Cerebellar nuclear complex (tissue), 1 donor: ENCODE measurements at places on chromosomes 6 and 20.

GRCh38 chr6:118223316-118223715 is 316.3 kb downstream of the SLC35F1 start:
- DNase-seq, result no peak

DNA sequence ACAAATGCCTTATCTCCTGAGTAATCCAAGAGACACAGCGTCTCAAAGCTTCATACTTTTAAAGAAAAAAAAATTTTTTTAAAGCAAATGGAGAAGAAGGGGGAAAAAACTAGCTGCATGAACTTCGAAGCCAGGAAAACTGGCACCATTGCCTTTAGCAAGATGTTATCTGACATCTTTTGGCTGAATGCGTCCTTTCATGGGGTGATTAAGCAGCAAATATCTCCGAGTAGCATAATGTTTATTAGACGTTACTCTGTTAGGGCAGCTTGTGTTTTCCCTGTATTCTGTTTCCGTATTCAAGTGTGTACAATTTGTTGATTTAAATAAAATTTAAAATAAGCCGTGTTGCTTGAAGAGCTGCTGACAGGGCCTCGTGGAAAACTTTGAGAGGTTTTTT is 76.5 kb upstream of the TSHZ2 start:
- DNase-seq, result no peak

GRCh38 chr6:133393891-133394290 is 152.7 kb downstream of the EYA4 start:
- no peak for DNase-seq

DNA sequence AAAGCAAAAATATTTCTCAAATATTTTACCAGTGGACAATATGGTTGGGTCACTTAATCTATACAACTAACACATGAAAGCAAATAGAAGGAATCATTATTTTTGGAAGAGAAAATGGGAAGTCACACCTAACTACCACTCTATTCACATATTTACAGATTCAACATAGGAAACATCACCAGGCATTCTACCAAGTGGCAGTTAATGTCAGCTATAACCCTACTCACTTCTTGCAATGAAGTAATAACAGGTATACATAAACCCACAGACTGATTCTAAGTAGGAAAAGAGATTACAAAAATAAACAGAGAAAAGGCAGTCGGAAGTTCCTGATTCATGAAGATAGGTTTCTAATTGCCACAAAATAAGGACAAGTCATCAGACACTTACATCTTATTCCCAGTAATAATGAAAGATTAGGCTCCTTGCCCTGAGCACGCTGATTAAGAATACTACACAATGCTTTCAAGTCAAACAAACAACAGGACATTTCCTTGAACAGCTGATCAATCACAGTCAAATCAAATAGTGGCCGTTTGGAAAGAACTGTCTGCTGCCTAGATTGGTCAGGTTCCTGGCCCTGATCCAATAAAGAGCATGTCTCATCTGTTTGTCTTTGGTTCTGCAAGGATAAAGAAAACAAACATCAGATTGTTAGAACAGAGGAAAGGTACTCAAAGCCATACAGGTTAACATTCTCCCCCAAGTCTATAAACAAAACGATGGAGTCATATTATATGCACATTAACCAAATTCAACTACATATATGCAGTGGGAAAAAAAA is 79.2 kb upstream of the PLN start:
- no peak for DNase-seq

DNA sequence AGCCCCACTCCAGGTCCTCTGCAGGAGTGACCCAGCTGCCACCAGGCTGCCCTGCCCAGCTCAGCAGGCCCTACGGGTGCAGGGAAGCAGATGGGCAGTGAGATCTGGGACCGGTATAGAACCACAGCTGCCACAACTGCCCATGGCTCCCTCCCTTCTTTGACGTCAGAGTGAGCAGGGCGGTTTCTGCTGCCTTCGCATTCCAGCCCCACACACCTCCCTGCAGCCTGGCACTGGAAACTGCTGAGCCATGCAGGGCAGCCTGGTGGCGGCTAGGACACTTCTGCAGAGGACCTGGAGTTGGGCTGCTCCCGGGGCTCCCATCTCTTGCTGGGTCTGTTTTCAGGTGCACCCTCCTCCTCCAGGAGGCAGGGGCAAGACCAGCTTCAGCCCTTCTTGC is 101.6 kb upstream of the CD93 start:
- DNase-seq, result no peak

GRCh38 chr6:150410906-150411305 is 42.1 kb downstream of the IYD start:
- DNase-seq, result no peak

DNA sequence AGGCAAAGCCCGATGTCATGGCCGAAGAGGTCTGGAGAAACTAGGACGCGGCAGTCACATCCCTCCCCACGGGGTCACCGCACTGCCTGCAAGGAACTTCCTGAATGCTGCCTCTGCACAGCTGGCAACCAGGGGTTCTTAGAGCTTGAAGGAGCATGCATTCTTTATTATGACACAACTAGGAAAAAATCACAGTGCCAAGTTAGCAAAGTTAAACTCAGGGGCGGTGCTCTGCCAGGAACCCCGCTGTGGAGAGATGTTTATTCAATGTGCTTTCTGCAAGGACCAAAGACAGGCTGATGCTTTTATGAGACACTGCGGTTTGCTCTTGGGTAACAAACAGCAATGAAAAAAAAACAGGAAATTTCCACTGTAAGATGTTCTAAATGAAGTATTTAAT is 287.3 kb upstream of the FOXQ1 start:
- DNase-seq, result no peak

- no peak for DNase-seq
Measured at GRCh38 chr6:170545405-170545804, 7.7 kb downstream of the PSMB1 start.

GRCh38 chr6:38715016-38715689 is at the start of gene DNAH8:
Gene DNAH8 (plus strand): TSS chr6:38715311. CDS start chr6:38722810, 7,499 bp downstream.
- DNase-seq, result no peak

DNA sequence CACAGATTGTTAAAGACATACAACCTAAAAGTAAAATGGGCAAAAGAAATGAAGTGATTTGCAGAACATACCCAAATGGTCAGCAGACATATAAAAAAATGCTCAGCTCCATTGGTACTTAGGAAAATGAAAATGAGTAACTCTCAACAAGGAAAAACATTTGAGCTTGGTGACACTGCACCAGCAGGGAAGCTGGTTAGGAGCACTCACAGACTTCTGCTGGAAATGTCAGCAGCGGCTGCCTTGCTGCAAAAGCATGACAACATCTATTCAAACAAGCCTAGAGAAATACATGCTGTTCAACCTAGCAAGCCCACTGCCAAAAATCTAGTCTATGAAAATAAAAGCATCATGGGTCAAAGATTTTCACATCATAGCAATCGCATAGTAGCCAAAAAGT is 99.0 kb upstream of the FOXQ1 start:
- no peak for DNase-seq

- DNase-seq, result no peak
Measured at GRCh38 chr6:62284725-62285124, 1.3 kb downstream of the KHDRBS2 start.

- DNase-seq, result no peak
Measured at GRCh38 chr6:98970469-98970868, 22.7 kb upstream of the FBXL4 start.

DNA sequence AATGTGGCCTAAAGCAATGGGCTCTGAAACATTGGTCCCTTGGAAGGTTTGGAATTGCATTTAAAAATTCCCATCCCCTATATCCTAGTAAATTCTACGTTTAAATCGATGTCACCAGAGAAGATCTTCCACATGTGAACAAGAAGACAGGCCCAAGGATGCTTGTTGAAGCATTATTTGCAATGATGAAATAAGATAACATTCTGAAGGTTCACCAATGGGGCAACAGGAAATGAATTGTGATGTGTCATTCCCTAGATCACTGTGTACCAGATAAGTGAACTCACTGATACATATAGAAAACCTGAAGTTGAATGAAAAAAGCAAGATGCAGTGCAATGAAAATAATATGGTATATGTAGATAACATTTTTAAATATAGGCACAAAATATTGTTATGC is 464.3 kb upstream of the BTBD3 start:
- DNase-seq, result no peak

GRCh38 chr6:154058963-154059680 is 20.1 kb downstream of the OPRM1 start:
- DNase-seq, result no peak

GRCh38 chr6:136401749-136402148 is 112.1 kb upstream of the BCLAF1 start:
- DNase-seq, result no peak

- DNase-seq, result no peak
Measured at GRCh38 chr6:84804720-84805119, 40.3 kb upstream of the TBX18 start.

GRCh38 chr6:133743621-133744020 is 145.3 kb upstream of the TCF21 start:
- DNase-seq, result peak; percentile 56

DNA sequence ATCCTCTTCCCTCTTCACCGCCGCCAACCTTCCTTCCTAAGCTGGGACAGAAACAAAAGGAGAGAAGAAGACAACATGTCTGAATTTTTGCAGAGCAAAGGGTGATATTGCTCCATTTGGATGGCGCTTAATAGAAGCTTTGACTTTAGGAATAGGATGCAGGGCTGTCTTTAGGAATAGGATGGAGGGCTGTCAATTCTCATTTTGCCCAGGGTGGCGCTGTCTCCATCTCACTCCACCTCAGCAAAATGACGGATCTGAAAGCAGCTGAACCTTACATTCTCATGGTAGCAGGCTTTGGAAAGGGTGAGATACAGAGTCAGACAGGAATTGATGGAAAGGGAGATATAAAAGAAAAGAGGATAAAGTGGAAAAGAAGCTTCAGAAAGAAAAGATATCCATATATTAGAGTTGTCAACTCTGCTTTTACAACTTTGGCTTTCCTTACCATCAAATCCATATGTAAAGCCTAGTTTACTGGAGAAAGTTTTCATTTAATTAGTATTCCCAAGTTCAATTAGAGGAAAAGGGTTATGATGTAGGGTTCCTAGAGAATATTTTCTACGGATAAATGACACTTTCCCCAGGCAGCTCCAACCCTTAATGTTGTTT is 2.4 kb downstream of the MTCL3 start:
- peak; percentile 70 for DNase-seq

DNA sequence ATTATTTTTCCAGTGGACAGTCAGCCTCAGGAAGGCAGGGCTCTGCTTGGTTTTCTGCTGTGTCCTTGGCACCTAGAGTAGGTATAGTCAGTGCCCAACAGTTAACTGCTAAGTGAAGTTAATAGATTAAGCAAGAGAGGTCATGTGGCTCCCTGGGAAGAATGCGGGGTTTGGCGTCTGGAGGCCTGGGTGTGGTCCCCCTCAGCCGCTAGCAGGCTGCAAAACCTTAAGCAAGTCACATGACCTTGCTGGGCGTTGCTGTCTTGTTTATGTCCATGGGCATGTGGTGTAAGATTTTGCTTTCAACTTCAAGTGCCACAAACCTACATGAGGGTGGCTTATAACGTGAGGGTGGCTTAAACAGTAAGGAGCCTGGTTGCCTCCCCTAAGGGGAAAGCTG is 75.5 kb upstream of the SCP2D1 start:
- no peak for DNase-seq

- DNase-seq, result no peak
Measured at GRCh38 chr20:38217791-38218565, 42.6 kb downstream of the KIAA1755 start.

DNA sequence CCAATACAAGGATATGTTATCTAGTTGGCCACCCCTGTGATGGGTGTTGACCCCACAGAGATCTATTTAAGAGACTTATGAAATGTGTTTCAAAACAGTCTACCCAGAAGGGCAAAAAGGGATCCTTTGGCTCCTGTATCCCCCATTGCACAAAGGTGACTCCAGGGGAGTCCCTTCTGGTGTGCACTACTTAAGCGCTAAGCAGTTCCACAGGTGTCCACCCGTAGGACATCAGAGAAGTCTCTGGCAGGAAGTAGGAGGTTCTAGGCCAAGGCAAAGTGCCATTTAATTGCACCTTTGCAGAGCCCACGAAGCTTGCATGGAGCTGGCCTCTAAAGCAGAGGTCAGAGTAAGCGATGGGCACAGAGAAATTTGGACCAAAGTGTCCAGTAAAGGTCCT is 147.7 kb downstream of the MRPL14 start:
- no peak for DNase-seq

DNA sequence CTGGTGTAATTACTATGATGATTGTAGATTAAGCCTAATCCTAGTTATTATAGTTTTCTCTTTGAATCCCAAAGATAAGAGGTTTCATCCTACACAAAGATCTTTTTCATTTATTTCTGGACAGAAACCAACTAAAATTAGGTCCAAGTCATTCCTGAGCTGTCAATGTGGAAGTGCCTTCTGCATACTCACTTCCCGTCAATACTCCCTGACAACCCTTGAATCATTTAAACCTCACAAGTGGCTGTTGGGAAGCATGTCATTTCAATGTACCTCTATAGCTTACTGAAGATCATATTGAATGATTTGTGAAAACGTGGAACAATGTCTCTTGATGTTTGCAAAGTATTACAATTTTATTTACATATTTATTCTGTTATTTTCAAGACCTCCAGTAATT is 274.1 kb downstream of the HACE1 start:
- no peak for DNase-seq

DNA sequence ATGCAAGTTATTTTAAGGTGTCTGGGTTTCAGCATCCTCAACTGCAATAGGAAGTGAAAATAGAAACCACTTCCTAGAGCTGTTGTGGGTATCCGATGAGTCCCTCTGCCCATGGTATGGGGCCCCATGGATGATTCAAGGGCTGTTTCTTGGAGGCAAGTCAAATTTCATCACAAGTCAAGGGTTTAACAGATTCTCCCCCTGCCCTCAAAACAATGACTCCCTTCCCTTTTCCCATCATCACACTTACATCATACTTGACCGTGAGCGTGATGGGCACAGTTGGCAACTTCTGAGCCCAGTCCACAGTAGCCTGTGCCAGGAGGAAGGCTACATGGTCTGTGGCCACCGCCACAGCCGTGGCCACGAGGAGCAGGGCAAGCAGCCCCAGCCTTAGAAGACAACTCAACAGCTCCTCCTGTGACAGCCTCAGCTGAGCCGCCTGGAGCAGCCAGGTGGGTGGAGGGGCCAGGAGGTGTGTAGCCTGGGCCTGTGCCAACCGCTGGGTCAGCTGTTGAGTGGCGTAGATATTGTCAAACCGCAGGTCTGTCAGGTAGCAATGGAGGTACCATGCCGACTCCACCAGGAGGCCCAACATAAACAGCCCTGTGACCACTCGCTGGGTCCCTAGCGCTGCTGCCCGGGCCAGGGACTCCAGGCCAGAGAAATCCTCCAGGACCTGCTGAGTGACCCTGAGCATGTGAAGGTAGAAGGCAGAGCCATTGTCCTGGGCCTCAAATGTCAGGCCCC is 5.2 kb downstream of the OCSTAMP start:
- DNase-seq, result no peak

DNA sequence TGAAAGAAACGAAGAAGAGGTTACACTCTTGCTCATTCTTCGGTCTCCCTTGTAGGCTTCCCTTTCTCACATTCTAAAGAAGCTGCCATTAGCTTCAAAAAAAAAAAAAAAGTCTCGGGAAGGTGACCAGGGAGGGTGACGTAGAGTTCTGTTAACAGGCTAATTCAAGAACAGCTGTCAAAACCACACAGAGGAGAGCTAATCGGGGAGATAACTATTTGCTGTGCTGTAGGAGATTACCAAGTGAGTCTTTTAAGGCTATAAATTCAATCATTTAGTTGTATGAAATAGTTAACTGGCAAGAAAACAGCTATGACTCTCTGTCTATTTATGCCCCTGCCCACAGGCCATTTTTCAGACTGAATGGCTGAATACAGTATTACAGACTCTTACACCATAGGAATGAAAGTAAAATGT is 256.8 kb downstream of the SYNE1 start:
- DNase-seq, result peak; percentile 19
